ENCODE measurements at places on chromosomes 6 and 20. TPM values are rescaled to one million over a fixed set of nuclear protein-coding genes. Genes with fewer than 3 reads are reported as not detected.

ITPA gene
- 80.9 TPM for total RNA-seq

NTSR1 gene
- 0.54 TPM for total RNA-seq

SAMD3 gene
- total RNA-seq: 2.8 TPM

IL20RA gene
- total RNA-seq: not detected

PPIL6 gene
- total RNA-seq: 2.1 TPM

AGER gene
- total RNA-seq: 0.15 TPM

DNA sequence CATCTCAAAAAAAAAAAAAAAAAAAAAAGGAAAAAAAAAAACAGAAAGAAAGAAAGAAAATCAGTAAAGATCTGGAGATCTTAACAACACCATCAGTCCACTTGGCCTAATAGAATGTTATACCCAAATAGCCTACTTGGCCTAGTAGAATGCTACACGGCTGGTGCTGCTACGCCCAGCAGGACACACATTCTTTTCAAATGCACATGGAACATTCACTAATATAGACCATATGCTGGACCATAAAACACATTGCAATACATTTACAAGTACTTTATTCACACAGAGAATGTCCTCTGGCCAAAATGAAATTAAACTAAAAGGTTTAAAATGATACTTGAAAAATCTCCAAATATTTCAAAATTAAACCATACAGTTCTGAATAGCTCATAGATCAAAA is 80.0 kb upstream of the TNFAIP3 start:
- DNase-seq: no peak

- DNase-seq: peak; percentile 13
These were observed 1.1 kb downstream of the BAG2 start for GRCh38 chr6:57173056-57173885.

DNA sequence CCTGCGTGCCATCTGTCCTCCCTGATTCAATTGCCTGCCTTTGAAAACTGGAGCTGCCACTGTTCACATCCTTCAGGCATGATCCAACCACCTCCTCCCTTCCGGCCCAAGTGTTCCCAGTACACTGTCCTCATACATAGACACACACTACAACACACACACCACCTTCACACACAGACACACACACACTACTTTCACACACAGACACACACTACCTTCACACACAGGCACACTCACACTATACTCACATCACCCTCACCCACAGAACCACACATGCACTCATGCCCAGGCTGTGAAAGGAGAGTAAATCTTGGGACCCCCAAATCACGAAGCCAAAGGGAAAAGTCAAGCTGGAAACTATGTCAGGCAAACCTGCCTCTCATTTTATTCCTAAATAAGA is 109.4 kb upstream of the MYLIP start:
- no peak for DNase-seq

- peak; percentile 95 for DNase-seq
These were observed 49.7 kb downstream of the BCAS4 start for GRCh38 chr20:50844430-50845100.

GRCh38 chr20:58998656-58999055 is 8.4 kb downstream of the CTSZ start:
- no peak for DNase-seq

GRCh38 chr6:130409418-130410100 is 43.7 kb downstream of the TMEM200A start:
- DNase-seq: no peak

DNA sequence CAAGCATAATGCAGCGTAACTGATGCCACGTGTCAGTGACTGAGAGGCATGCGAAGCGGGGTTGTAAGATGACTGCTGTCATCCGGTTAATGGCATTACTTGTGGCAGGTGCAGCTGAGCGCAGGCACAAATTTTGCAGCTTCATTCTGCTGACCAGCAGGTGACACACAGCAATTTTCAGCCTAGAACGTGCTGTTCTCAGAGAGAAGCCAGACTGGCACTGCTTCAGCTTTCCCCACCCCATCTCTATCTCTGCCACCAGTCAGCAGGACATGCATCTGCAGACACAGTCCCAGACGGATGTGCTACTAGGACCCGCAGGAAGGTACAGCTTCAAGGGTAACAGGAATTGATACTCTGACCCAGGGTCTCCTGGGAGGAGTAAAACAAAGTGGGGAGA is 221.8 kb downstream of the KIF16B start:
- no peak for DNase-seq

DNA sequence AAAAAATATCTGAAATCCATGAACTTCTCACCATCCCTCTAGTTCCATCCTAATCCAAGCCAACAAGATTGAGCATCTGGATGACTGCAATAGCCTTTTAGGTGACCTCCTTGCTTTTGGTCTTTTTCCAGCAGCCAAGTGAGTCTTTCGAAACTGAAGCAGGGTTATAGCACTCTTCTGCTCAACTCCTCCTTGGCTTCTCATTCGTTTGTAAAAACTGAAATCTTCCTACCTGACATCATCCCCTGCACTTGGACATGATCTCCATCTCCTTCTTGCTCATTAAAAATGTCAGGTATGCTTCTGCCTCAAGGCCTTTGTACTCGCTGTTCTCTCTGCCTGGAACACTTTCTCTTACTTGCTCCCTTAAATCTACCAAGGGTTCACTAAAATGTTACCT is 46.0 kb downstream of the STX7 start:
- DNase-seq: peak; percentile 84

DNA sequence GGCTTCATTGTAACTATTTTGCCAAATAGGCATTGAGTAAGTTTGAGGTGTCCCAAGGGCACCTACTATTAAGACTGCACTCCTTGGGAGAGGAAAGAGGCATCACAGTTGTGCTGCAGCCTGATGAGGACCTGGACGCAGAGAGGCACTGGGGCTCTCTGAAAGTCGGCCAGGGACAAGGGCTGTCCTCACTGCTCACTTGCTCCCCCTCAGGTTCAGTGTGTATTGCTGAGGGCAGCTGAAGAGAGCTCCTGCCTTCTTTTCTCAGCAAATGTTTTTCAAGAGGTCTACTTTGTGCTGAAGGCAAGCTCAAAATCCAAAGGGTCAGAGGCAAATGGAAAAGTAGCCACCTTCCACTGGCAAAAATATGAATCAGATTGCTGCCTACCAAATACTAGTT is 331.8 kb downstream of the RIMS1 start:
- DNase-seq: peak; percentile 64

DNA sequence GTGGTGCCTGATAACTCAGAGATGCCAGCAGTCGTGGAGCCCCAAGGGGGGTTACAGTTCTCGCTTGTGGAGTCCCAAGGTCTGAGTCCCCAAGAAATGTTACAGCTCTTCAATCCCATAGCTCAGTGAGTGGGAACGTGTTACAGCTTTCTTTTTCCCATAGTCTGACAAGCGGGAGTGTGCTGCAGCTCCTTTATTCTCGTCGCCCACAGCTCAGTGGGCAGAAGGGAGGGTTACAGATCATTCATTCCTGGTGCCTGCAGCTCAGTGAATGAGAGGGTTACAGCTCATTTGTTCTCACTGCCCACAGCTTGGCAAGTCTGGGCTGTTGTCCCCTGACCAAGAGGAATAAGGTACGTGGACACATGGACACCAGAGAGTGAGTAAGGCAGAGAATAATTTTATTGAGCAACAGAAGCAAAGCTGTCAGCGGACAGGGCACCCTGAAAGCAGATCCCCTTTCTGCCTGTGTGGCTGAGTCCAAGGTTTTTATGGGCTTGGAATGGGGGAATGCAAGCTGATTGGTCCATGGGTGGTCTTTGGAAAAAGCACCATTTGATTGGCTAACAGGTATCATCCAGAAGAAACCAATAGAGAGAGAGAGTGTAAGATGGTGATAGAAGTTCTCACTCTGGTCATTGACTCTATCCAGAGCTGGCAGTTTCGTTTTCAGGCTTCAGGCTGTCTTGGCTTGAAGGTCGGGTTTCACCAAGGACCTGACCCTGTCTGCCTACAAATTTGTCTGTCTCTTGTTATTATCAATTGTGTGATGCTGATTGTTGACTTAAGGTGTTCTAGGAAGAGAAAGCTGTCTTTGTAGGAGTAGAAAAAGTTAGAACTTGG is 16.4 kb downstream of the RNF217 start:
- DNase-seq: no peak

DNA sequence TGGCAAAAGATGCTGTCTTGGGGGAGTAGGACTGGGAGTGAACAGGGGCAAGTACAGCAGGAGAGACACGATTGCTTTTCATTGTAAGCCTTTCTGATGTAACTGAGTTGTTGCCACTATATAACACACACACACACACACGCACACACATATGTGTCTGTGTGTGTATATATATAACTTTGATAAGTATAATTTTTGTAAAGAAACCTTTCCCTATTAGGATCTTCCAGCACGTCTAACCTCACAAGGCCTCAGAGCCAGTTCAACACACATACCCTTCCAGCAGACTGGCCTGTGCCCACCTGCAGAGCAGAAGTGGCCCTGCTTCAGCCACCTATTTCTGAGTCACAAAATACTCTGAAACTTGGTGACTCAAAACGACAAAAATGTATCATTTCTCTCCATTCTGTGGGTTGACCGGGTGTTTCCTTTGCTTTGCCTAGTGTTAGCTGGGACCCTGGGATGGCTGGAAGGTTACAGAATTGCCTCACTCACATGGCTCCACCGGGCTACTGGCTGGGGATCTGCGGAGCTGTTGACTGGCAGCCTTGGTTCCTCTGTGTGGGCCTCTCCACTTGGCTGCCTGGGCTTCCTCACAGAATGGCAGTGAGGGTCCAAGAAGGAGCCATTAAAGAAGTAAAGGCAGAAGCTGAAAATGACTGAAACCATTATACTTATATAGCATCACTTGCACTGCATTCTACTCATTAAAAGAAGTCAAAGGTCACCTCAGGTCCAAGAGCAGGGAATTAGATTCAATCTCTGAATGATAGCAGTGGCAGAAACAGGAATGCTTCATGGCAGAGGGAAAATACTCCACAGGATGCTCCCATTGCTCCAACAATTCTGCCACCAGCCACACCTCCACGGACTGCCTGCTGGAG is 126.4 kb downstream of the BANF2 start:
- DNase-seq: peak; percentile 59

DNA sequence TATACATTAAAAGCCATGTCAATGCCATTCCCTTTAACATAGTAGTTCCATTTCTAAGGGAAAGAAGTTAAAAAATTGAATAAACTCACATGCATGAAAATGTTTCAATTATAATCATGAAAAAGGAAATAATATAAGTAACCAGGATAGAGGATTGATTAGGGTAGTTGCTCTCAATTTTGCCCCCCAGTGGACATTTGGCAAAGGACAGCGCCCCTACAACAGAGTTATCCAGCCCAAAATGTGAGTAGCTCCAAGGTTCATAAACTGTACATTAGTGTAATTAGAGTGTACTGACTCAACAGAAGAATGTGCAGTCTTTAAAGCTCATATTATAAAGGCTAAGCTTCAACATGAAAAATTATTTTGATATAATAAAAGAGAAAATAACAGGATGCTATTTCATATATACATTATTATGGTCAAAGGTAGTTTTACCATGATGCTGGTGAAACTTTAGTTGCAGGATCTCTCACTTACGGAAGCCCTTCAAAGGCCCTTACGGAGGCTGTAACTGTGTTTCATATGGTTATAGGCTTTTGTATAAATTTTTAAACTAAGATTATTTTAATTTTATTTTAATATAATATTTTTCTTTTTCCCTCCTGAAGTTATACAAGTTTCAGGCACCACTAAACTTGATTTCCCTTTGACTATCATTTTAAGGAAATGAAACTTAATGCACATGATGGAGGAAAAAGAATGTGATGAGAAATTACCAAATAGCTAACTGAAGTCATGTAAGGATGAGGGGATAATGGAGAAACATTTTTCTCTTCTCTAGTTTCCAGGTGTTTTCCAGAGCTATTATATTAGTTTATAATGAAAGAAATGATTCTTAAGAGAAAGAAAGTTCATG is 403.6 kb downstream of the PLCB1 start:
- no peak for DNase-seq

DNA sequence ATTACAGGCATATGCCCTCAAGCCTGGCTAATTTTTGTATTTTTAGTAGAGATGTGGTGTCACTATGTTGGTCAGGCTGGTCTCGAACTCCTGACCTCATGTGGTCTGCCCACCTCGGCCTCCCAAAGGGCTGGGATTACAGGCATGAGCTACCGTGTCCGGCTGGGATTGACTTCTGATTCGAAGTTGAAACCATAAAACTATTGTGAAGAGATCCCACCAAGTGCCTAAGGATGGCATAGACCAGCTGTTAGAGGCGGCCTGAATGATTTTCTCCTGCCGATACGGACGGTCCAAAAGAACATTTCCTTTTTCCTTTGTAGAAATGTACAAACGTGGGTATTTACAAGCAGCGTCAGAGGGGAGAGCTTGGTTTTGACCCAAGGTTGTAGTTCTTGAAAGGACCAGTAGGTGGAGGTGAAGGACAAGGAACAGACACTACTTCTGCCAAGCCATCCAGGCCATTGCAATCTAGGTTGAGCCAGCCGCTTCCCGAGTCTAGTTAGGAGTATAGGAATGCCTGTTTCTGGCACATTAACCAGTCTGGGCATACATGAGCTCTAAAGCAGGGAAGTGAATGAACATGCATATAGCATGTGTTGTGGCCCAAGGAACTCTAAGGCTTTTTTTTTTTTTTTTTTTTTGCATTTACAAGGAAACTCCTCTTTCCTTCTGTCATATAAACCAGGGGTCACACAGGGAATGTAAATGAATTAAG is 29.0 kb downstream of the MOCS3 start:
- DNase-seq: peak; percentile 91

GRCh38 chr6:166955865-166956443 is 396 bp downstream of the RNASET2 start:
- peak; percentile 40 for DNase-seq

GRCh38 chr6:14258695-14259593 is 141.4 kb downstream of the CD83 start:
- no peak for DNase-seq

DNA sequence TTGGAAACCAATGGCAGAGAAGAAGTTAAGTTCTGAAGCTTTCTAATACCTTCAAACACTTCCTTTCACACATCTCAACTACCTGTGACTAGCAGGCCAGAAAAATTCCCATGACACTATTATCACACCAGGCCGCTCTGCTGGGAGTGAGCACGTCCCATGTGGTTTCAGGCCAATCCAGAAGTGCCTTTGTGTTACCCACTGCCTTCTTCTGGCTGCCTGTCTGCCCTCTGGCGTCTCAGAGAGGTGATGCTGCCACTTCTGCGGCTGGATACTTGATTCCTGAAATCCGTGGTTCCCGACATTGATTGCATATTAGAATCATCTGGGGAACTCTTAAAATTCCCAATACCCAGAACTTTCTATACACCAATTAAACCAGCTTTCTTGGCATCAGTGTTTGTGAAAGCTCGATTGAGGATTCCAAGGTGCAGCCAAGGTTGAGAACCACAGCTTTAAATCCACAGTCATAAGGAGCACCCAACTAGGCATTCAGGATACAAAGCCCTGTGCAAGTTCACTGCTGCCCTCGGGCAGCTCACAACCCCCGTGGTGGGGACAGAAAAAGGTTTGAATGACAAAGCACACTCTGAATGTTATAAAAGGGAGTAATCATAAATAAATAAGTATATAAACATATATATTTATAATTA is 65.6 kb downstream of the STMND1 start:
- DNase-seq: peak; percentile 75

DNA sequence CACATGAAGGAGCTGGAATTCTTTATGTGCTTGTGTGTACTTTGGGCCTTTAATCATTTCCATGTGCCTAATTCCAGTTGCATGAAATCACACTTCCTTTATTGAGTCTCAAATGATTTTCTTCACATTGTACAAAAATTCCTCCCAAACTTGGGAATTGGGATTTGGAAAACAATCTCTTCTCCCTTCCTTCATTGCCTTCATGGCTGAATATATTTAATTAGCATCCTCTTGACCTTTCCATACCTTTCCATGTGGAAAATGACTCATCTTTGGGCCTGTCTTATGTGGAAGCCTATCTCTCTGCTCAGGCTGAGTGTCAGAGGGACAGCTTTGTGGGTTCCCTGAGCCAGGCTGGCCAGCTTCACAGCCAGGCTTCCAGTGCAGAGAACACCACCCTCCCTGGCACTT is 33.0 kb upstream of the CDH4 start:
- DNase-seq: peak; percentile 47
